Heart right ventricle (tissue), 16 donors: ENCODE measurements at places on chromosomes 2 and 18. TPM values are rescaled to one million over a fixed set of nuclear protein-coding genes. Genes with fewer than 3 reads are reported as not detected.

DNA sequence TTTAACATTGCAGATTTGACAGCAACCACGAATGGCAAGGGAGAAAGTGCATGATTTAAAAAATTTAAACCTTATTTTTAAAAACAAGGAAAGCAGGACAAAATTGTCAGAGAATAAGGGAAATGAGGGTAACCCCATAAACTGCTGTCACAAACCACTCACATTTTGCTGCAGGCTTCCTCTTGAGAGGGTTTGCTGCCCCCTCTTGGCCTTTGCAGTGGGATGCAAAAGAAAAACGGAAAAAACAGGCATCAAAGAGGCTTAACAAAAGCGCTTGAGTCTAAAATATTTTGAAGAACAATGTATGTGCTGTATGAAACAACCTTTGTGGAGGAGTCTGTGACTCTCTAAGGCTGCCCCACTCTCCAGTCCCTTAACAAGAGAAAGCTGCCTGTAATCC, 91.6 kb downstream of the TMX3 start:
- no peak for DNase-seq
- H3K36me3 ChIP-seq = no peaks in the 10 kb centered on the region
- no peak overlapping the region for H3K27ac ChIP-seq

DNA sequence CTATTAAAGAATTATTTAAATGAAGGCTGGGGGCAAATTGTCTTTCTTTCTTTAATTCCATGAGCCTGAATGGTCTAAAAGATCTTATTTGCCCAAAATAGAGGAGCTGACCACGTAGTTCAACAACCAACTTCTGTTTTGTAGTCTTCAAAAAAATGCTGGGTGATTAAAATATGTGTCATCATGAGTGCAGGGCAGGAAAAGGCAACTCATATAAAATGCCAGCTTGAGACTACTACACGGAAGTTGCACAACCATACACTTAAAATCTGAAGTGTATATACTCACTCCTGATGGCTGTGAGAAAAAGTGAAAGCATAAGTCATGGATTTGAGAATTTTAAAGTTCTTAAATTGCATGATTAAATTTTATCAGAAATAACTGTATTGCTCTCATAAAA, 210.9 kb downstream of the DYM start:
- H3K27ac ChIP-seq = peak overlapping the region; percentile 32
- DNase-seq = no peak
- H3K27me3 ChIP-seq = no peaks in the 10 kb centered on the region
- peaks cover 3% of the 10 kb centered on the region for H3K4me1 ChIP-seq

CIB4 gene
- total RNA-seq = not detected

- no peak for DNase-seq
- H3K4me1 ChIP-seq = no peaks in the 10 kb centered on the region
- peaks cover 7% of the 10 kb centered on the region for H3K27me3 ChIP-seq
- no peak overlapping the region for H3K27ac ChIP-seq
These were observed 250.1 kb upstream of the DPP10 start for GRCh38 chr2:114192362-114192761.

DNA sequence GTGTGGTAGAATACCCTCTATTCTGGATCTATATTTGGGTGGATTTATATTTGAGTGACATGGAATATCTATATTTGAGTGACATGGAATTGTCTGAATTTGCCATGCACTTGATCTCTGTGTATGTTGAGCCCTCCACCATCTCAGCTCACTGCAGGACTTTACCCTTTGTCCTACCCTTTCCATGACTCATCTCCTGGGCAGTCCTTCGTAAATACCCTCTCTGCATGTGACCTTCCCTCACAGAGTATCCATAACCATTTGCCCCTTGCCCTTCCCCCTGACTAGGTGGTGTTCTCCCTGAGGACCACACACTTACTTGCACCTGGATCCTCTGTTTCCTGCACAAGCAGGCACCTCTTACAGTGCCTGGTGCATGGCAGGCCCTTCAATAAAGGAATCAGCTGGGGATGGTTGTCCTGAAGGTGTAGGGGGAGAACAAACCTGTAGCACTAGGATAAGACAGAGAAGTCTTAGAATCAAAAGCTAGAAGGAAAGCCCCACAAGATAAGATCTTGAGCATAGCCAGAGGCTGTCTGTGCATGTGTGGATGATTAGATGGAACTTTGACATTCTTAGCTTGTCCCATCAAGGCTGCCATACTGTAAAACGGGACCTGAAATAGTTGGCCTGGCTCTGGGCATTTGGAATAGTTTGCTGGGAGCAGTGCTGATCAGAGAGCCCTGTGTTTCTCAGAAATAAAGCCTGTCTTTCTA, 230.4 kb downstream of the FHOD3 start:
- H3K4me1 ChIP-seq = no peaks in the 10 kb centered on the region
- H3K27me3 ChIP-seq = no peaks in the 10 kb centered on the region
- H3K4me3 ChIP-seq = no peak overlapping the region
- no peak overlapping the region for H3K27ac ChIP-seq
- no peak for DNase-seq

RUFY4 gene
- not detected for total RNA-seq

DNA sequence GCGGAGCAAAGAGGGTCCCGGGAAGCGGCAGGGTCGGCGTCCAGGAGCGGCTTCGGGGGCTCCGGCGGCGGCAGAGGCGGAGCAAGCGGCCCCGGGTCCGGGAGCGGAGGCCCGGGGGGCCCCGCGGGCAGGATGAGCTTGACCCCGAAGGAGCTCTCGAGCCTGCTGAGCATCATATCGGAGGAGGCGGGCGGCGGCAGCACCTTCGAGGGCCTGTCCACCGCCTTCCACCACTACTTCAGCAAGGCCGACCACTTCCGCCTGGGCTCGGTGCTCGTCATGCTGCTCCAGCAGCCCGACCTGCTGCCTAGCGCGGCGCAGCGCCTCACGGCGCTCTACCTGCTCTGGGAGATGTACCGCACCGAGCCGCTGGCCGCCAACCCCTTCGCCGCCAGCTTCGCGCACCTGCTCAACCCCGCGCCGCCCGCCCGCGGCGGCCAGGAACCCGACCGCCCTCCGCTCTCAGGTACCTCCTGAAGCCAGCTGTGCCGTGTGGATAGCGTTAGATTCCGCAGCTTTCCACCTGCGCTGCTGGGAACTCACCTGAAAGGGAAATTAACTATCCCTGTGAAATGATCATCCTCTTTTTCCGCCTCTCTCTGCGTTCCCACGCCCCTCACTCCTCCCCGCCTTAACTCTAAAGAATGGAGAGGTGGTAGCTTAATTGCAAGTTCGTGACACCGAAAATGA, 472 bp downstream of the CNOT11 start:
- H3K4me3 ChIP-seq = peak overlapping the region; percentile 78
- peaks cover 7% of the 10 kb centered on the region for H3K36me3 ChIP-seq
- H3K4me1 ChIP-seq = peaks cover 24% of the 10 kb centered on the region
- no peaks in the 10 kb centered on the region for H3K27me3 ChIP-seq

SLC9A4 gene
- not detected for total RNA-seq

DNA sequence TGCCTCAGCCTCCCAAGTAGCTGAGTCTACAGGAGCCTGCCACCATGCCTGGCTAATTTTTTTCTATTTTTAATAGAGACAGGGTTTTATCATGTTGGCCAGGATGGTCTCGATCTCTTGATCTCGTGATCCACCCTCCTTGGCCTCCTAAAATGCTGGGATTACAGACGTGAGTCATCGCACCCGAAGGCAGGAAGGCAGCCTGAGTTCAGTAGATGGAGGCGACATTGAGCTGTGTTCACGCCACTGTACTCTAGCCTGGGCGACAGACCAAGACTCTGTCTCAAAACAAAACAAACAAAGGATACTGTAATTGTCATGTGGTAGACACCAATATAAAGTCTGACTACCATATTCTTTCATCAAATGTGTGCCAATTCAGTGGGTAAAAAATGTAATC, 500.9 kb upstream of the DSEL start:
- H3K4me3 ChIP-seq = no peak overlapping the region
- DNase-seq = no peak
- no peaks in the 10 kb centered on the region for H3K27me3 ChIP-seq
- H3K27ac ChIP-seq = no peak overlapping the region
- H3K36me3 ChIP-seq = no peaks in the 10 kb centered on the region

DNA sequence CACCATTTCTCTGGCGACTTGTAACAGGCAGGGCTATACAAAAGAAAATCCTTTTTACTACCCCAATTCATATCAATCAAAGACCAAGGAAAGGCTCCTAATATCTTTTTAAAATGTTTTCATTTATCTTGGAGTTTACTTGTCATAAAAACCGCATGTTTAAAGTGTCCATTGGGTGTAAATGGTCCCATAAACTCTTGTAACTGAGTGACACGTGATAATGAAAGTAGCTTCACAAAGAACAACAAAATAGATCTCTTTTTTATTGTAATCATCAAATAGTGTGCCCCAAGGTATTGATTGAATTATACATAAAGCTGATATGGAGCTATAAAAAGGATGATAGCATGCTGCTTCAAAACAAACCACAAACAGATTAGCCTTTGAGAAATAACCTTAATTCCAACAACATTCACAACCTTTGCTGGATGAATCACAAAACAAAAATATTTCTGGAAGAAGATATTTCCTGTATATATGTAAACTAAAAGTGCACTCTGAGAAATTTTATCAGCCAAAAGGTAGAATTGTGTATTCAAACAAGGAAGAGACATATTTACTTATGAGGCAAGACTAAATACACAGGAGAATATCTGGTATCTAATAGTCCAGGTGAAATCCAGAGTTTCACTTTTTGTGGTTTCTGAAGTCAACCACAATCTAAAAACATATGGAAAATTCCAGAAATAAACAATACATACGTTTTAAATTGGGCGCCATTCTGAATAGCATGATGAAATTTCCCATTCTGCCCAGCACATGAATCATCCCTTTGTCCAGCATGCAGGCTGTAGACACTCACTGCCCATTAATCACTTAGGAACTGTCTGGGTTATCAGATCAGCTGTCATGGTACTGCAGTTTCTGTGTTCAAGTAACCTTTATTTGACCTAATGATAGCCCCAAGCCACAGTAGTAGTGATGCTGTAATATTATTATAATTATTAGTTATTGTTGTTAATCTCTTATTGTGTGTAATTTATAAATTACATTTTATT, 237.5 kb downstream of the PIK3C3 start:
- H3K36me3 ChIP-seq = no peaks in the 10 kb centered on the region
- no peak overlapping the region for H3K4me3 ChIP-seq
- DNase-seq = no peak
- H3K4me1 ChIP-seq = no peaks in the 10 kb centered on the region
